ENCODE measurements at places on chromosomes 12 and 14.

DNA sequence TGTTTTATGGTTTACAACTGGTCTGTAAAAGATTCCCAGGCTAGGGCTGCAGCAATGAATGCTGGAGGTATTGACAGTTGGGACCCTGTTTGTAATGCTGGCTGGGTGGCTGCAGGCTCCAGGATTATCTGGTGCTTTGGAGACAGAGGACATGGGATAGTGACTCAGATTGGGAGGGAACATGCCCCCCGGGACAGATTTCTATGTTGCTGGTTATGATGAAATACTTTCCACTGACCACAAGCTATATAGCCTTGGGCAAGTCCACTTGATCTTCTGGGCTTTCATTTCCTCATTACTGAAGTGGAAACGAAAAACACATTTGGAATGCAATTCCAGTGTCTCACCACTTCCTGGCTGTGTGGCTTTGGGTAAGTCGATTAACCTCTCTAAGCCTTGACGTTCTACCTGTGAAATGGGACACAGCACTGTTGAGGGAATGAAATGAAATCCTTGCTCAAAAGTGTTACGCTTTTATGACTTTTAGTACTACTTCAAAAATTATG lies 6.3 kb upstream of the TPCN1 start:
- no peak for DNase-seq

- no peak for DNase-seq
These were observed 923.3 kb downstream of the AACS start for GRCh38 chr12:125988545-125988944.

DNA sequence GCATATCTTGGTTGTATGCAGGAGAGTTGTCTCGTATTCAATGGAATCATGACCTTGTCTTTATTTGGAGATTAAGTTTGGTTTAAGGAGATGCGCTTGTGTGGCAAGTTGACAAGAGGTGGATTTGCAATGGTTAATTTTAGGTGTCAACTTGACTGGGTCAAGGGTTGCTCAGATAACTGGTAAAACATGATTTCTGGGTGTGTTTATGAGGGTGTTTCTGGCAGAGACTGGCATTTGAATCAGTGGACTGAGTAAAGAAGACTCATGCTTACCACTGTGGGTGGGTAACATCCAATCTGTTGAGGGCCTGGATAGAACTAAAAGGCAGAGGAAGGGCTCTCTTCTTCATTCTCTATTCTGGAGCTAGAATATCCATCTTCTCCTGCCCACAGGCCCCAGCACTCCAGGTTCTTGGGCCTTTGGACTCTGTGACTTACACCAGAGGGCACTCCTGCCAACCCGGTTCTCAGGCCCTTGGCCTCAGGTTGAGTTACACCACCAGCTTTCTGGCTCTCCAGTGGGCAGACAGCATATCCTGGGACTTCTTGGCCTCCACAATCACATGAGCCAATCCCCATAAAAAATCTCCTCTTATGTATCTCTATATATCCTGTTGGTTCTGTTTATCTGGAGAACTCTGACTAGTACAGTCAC lies 141.5 kb upstream of the ARID2 start:
- peak; percentile 82 for DNase-seq

GRCh38 chr12:48030173-48030650 lies 25.9 kb upstream of the COL2A1 start:
- no peak for DNase-seq

- no peak for DNase-seq
These were observed 470.1 kb downstream of the TMTC2 start for GRCh38 chr12:83156815-83157214.

DNA sequence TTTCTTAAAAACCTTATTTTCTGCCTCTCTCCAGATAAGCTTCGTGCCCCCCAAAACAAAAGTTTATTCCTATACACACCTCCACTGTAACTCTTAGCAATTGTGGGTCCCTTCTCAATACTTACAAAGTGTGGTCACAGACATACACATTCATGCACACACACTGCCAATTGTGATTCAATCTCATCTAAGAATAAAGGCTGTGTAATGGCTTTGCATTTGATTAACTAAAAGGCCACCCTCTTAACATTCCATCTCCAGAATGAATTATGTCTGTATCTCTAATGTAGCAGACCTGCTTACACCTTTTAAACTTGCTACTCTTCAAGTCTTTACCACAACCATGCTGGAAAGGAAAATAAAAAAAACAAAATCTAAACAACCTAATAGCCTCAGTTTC lies 49.5 kb downstream of the MYF5 start:
- DNase-seq: no peak

GRCh38 chr12:101747697-101748096 lies 8.4 kb upstream of the SYCP3 start:
- DNase-seq: no peak

Measured in small intestine (tissue), 16 donors.